ENCODE measurements at places on chromosomes 5 and 9.
A peak's percentile ranks its signal among the peaks of the same experiment; 100 is the strongest.

GRCh38 chr5:35924950-35925722 lies 13.3 kb downstream of the CAPSL start:
- peak; percentile 85 for DNase-seq

GRCh38 chr5:63125392-63125791 lies 546.8 kb downstream of the LRRC70 start:
- no peak for DNase-seq

DNA sequence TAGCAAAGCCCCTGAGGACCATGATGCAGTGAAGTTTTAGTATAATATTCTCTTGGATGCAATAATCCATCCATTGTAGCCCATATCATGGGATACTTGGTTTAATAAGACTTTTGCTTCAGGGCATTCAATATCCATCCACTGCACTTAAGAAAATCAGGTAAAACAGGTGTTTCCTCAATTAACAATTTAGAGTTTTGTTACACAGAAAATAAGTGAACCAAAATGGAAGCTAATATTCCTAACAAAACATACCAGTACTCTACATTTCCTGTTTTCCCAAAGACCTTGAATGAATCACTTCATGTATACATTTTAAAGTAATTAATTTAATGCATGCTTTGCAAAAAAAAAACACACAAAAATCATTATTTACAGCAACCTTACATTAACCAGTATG lies 305.6 kb downstream of the NR2F1-AS1 start:
- DNase-seq: no peak

GRCh38 chr5:142757564-142757963 lies 12.6 kb upstream of the ARHGAP26 start:
- no peak for DNase-seq

GRCh38 chr5:35659556-35659955 lies 41.9 kb downstream of the SPEF2 start:
- DNase-seq: no peak

DNA sequence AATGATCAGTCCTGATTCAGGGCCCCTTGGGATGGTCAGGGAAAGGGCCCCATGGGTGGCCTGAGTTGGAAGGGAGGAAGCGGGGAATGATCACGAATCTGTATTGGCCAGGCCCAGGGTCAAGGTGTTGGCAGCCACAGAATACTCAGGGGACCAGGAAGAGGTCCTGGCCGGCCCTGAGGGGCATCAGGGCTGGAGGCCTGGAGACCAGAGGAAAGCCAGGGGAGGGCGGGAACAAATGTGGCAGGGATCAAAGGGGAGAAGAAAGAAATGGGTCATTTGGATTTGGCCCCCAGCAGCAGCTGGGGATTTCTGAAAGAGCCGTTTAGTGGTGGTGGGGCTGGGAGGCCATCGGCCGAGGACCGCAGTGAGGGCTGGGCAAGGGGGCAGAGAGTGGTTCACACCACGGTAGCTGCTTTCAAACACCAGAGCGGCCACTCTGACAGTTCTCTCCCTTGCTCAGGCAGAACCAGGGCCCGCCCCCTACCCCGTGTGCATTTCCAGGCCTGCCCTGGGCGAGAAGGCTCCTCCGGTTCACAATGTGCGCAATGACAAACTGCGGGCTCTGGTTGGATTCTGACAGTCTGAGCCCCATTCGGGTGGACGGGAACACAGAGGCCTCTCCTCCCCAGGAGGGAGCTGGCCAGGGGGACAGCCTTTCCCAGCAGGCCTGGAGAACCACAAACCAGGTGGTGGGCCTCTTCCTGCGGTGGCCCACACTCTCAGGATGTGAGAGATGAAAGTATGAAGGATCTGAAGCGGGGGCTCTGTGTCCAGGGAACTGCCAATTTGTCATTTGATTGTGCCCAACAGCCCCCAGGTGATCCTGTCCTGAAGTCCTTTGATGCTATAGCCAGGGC lies 220.3 kb upstream of the IER5L start:
- DNase-seq: no peak

GRCh38 chr9:72954431-72955125 lies 1.7 kb upstream of the ALDH1A1 start:
- no peak for DNase-seq

DNA sequence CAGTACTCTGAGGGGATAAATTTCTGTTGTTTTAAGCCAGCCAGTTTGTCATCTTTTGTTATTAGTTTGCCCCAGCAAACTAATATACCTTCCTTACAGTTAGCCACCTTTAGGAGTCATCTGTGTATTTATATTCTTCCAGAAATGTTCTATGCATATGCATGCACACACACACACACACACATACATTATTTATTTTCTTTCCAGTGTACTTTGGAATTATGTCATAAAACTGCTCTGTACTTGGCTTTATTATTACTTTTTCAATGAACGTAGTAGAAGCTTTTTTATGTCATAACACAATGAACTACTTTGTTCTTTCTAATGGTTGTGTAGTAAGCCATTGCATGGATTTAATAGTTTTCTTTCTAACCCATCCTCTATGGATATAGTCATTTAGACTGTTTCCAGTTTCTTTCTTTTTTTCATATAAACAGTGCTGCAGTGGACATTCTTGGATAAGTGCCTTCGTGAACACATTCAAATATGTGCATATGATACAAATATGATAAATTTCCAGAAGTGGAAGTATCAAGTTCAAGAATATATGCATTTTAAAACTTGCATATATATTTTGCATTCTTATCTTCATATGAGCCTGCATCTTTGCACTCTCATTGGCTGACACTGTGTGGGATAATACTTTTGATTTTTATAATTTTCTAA lies 26.6 kb upstream of the DAB2 start:
- no peak for DNase-seq

- DNase-seq: no peak
Measured at GRCh38 chr5:133340822-133341221, 271.5 kb downstream of the FSTL4 start.

Measured in PC-3 (cell line).